ENCODE measurements at places on chromosomes 3 and 15.

DNA sequence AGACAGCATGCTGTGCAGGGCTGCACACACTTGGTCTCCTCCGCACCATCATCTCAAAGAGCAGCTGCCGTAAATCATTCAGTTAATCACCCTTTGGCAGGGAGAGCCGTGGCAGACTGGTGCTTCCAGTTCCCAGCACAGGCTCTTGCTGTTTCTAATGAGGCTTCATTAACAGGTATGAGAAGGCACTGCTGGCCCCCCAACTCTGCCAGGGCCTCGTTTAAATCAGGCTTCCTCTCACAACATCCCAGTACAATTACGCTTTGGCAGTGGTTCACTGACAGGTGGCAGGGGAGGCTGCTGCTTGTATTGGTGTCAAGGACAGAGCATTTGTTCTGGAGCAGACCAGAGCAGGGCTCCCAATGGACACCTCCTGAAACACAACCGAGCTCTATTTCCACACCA, 77.1 kb downstream of the BFSP2 start:
- no peaks in the 10 kb centered on the region for H3K27me3 ChIP-seq
- H3K27ac ChIP-seq = no peak overlapping the region
- peaks cover 74% of the 10 kb centered on the region for H3K4me1 ChIP-seq
- no peak overlapping the region for H3K4me3 ChIP-seq

GRCh38 chr3:178966299-178967176, 105.1 kb downstream of the ZMAT3 start:
- H3K27me3 ChIP-seq = no peaks in the 10 kb centered on the region
- H3K4me3 ChIP-seq = no peak overlapping the region
- no peak for DNase-seq
- H3K4me1 ChIP-seq = peaks cover 14% of the 10 kb centered on the region
- no peak overlapping the region for H3K27ac ChIP-seq

DNA sequence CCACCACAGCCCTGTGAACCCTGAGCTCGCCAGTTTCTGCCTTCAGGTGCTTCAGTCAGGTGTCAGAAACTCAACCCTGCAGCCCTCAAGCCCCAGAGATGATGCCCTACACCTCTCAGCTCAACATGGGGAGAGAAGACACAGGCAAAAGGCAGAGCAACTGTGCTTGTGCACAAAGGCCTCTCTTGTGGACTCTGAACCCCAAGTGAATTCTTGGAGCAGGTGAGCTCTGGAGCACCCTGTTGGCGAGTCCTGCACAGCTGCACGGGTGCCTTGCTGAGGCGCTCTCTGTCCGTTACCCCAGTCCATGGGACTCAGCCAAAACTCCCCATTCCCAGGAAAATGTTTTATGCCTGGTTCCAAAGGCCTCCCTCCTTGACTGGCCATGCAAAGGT, 197.0 kb downstream of the KLF13 start:
- no peaks in the 10 kb centered on the region for H3K27me3 ChIP-seq
- no peaks in the 10 kb centered on the region for H3K4me1 ChIP-seq
- no peak for DNase-seq
- no peak overlapping the region for H3K27ac ChIP-seq
- no peak overlapping the region for H3K4me3 ChIP-seq

DNA sequence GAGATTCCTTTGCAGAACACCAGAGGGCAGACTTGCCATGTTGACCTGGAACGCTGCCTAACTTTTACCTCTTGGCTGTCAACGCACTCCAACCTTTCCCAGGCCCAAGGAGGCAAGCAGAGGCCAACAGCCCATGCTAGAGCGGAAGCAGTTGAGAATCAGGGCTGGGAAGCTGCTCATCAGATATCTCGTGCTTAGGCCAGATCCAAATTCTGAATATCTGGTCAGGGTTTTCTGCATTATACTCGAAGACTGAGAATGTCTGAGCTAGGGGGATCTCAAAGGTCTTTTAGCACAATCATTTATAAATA, 2.5 kb downstream of the XIRP1 start:
- peak overlapping the region; percentile 62 for H3K27ac ChIP-seq
- peaks cover 34% of the 10 kb centered on the region for H3K4me1 ChIP-seq
- peak; percentile 68 for DNase-seq
- no peak overlapping the region for H3K4me3 ChIP-seq
- H3K36me3 ChIP-seq = peaks cover 10% of the 10 kb centered on the region
- H3K27me3 ChIP-seq = no peaks in the 10 kb centered on the region

DNA sequence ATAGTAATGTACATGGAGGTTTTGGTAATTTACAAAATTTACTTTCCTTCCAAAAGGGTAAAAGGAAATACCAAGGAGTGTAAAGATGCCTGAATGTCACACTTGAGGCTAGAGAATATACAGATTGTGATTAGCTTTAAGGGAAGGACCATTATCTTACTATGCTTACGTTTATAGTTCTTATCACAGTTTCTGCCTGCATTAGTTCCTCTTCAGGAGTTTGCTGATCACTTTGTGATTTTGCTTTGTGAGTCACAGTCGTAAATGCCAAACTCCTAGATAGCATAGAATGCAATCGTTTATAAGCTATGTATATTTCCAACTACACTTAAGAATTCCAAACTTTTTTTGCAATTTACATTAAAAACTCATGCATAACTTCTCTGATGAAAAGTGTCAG, 1034.6 kb downstream of the DIPK2A start:
- H3K36me3 ChIP-seq = no peaks in the 10 kb centered on the region
- no peak overlapping the region for H3K4me3 ChIP-seq
- H3K4me1 ChIP-seq = no peaks in the 10 kb centered on the region
- DNase-seq = no peak
- H3K27ac ChIP-seq = no peak overlapping the region
- no peaks in the 10 kb centered on the region for H3K27me3 ChIP-seq

- H3K36me3 ChIP-seq = no peaks in the 10 kb centered on the region
- H3K4me3 ChIP-seq = no peak overlapping the region
- H3K27me3 ChIP-seq = no peaks in the 10 kb centered on the region
- H3K27ac ChIP-seq = no peak overlapping the region
These were observed 356.3 kb upstream of the TBL1XR1 start for GRCh38 chr3:177553579-177553978.

DNA sequence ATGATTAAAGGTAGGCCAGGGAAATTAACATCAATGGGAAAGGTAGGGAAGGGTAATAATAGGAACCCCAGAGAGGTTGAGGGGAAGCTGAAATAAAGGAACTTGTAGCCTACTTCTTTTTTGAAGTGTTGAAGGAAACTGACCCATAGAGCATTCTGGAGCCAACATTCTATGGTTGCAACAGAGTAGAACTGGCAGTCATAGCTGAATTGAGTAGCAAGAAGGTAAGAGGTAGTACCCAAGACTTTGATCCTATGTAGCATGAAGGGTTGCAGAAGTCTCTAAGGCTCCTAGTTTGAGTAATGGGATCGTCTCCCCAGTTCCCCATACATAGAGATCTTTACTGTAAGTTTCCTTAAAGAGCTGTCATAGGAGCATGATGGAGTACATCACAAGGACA, 7.4 kb upstream of the ZNF774 start:
- DNase-seq = no peak
- H3K4me3 ChIP-seq = no peak overlapping the region
- peaks cover 6% of the 10 kb centered on the region for H3K4me1 ChIP-seq
- no peak overlapping the region for H3K27ac ChIP-seq

DNA sequence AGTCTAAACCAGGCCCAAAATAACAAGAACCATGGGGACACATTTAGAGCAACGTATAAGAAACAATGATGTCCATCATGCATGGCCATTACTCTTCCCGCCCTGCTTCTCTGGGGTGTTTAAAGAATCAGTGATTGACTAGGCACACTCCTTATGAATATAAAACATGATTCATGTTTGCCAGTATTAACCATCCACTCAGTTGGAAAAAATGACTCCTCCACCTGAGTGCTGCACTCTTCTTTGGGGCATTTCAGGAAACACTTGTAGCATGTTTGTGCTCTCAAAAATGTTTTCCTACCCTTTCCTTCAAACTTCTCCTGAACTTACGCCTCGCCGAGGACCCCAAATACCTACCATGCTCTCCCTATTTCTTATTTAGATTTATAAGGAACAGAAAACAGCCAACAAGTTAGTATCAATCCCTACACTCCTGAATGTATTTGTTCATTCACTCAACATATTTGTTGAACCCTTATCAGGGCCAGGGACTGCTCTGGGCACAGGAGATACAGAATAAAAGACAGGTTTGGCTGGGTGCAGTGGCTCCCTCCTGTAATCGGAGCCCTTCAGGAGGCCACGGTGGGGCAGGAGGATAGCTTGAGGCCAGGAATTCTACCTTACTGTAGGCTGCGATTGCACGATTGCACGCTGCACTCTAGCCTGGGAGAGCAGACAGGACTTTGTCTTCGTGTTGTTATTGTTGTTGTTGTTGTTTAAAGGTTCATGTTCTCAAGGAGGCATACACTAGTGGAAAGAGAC, 137.0 kb downstream of the TMCO5A start:
- peak overlapping the region; percentile 33 for H3K27ac ChIP-seq
- H3K4me1 ChIP-seq = peaks cover 46% of the 10 kb centered on the region
- no peak for DNase-seq
- H3K36me3 ChIP-seq = no peaks in the 10 kb centered on the region
- H3K4me3 ChIP-seq = no peak overlapping the region

DNA sequence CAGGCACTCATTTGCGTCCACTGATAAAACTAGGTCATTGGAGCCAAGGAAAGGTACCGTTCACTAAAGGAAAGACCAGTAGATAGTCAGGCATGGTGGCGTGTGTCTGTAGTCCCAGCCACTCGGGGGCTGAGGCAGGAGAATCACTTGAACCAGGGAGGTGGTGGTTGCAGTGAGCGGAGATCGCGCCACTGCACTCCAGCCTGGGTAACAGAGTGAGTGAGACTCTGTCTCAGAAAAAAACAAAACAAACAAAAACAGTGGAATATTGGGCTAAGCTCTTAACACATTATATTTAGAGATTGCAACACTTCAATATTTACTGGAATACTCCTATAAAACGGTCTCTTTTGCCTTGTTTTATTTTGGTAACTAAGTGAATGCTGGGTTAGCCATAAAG, 17.4 kb downstream of the MAP2K1 start:
- DNase-seq = no peak
- peak overlapping the region; percentile 81 for H3K27ac ChIP-seq
- H3K36me3 ChIP-seq = peaks cover 22% of the 10 kb centered on the region
- H3K4me1 ChIP-seq = peaks cover 87% of the 10 kb centered on the region
- H3K27me3 ChIP-seq = no peaks in the 10 kb centered on the region

DNA sequence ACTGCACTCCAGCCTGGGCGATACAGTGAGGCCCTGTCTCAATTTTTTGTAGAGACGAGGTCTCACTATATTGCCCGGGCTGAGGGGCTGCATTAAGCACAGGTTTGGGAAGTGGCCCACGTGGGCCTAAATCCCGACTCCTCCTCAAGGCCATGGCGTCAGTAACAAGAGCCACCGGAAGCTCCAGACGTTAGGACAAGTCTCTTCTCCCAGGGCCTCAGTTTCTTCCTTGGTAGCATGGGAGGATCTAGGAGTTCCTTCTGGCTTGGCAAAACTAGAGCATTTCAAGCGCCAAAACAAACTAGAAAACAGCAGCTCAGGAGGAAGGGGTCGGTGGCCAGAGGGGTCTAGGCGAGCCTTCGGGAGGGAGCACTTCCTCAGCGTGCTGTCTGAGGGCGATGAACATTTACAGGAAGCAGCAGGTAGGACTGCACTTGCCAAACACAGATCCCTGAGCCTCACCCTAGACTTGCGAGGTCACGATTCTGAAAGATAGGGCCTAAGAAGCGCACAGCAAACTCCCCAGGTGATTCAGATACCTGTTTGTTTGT, 536 bp downstream of the SNAPC5 start:
- no peaks in the 10 kb centered on the region for H3K27me3 ChIP-seq
- H3K27ac ChIP-seq = peak overlapping the region; percentile 99
- peak overlapping the region; percentile 90 for H3K4me3 ChIP-seq
- DNase-seq = no peak
- H3K4me1 ChIP-seq = peaks cover 66% of the 10 kb centered on the region

DNA sequence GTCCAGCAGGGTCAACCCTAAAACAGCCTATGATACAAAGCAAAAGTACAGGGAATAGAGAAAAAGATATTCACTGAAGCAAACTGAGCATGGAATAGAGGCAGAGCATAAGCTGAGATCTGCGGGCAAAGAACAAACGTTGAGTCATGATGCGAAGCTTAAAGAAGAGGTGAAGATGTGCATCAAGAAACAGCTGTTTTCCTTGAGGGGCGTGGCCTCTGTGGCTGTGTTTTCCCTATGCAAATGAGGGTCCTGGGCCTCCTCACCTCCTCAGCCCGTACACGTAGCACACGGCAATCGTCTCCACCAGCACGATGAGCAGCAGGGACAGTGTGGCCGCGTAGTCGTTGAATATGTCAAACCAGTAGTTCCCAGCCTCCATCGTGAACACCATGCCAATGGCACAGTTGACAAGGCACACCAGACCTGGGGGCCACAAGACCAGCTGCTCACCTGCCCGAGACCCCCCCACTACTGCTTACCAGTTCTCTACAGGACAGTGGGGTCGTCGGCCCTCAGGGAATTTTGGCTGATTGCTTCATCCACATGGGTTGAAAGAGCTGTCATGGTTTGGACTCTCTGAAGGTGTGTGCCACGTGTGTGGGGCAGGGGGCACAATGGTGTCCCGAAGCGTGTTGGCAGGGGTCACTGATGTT, 33.6 kb downstream of the SLC6A20 start:
- H3K27ac ChIP-seq = no peak overlapping the region
- no peak overlapping the region for H3K4me3 ChIP-seq
- no peaks in the 10 kb centered on the region for H3K36me3 ChIP-seq
- H3K27me3 ChIP-seq = peaks cover 7% of the 10 kb centered on the region

DNA sequence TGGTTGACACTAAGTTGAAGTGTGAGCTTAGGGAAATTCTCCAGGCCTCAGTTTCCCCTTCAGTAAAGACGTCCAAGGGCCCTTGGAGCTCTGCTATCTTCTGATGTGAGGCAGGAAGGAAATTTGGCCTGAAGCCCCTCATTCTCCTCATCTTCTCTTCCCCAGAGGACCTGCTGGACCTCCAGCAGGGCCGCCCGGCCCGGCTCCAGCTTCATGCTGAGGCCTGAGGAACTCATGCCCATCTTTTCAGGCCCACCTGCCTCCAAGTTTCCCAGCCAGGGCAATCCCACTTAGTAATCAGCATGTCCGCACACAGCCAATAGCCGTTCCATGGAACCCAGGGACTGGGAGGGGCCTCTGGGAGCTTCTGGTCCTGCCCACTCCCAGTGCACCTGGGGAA, 4.0 kb downstream of the LRRC15 start:
- no peak overlapping the region for H3K27ac ChIP-seq
- no peak for DNase-seq
- no peak overlapping the region for H3K4me3 ChIP-seq
- peaks cover 32% of the 10 kb centered on the region for H3K27me3 ChIP-seq

- no peak for DNase-seq
- H3K27ac ChIP-seq = no peak overlapping the region
- H3K4me1 ChIP-seq = peaks cover 42% of the 10 kb centered on the region
These were observed 83.1 kb downstream of the MYO5A start for GRCh38 chr15:52445553-52445952.

- no peak for DNase-seq
- no peaks in the 10 kb centered on the region for H3K4me1 ChIP-seq
- H3K27me3 ChIP-seq = no peaks in the 10 kb centered on the region
- H3K4me3 ChIP-seq = no peak overlapping the region
- H3K36me3 ChIP-seq = no peaks in the 10 kb centered on the region
These were observed 9.1 kb upstream of the HHATL start for GRCh38 chr3:42711491-42712343.

GRCh38 chr3:48433472-48434118, 3.7 kb upstream of the PLXNB1 start:
- H3K27me3 ChIP-seq = no peaks in the 10 kb centered on the region
- H3K36me3 ChIP-seq = peaks cover 46% of the 10 kb centered on the region
- H3K27ac ChIP-seq = no peak overlapping the region
- no peak overlapping the region for H3K4me3 ChIP-seq
- DNase-seq = no peak

- no peak overlapping the region for H3K4me3 ChIP-seq
- DNase-seq = no peak
- no peak overlapping the region for H3K27ac ChIP-seq
- H3K36me3 ChIP-seq = peaks cover 4% of the 10 kb centered on the region
- peaks cover 26% of the 10 kb centered on the region for H3K4me1 ChIP-seq
These were observed 84.7 kb downstream of the EOMES start for GRCh38 chr3:27637346-27637995.

Data from activated T-cell treated with anti-CD3 and anti-CD28 coated beads, Interleukin-2, amount 50 U/mL, for 24 hours (primary cell).